Spinal cord (tissue), 10 donors: ENCODE measurements at places on chromosomes 2 and 18. TPM values are rescaled to one million over a fixed set of nuclear protein-coding genes. Genes with fewer than 3 reads are reported as not detected.

GRCh38 chr2:102181919-102182635 lies 4.7 kb upstream of the IL1RL2 start:
- no peaks in the 10 kb centered on the region for H3K36me3 ChIP-seq
- H3K27me3 ChIP-seq: peaks cover 12% of the 10 kb centered on the region
- H3K4me1 ChIP-seq: peaks cover 5% of the 10 kb centered on the region
- H3K4me3 ChIP-seq: no peak overlapping the region

DNA sequence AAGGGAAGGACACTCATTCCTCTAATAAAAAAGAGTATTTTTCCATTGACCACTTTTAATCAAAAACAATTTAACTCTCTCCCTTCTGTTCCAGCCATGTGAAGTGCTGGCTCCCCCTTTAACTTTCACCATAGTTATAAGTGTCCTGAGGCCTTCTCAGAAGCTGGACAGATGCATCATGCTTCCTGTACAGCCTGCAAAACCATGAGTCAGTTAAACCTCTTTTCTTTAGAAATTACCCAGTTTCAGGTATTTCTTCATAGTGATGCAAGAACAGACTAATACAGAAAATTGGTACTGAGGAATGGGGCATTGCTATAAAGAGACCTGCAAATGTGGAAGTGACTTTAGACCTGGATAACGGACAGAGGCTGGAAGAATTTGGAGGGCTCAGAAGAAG lies 643.6 kb upstream of the DDX18 start:
- no peaks in the 10 kb centered on the region for H3K4me1 ChIP-seq
- H3K27ac ChIP-seq: no peak overlapping the region
- H3K36me3 ChIP-seq: no peaks in the 10 kb centered on the region
- DNase-seq: no peak
- H3K27me3 ChIP-seq: no peaks in the 10 kb centered on the region
- H3K4me3 ChIP-seq: no peak overlapping the region

- H3K4me1 ChIP-seq: no peaks in the 10 kb centered on the region
- no peak for DNase-seq
- H3K27me3 ChIP-seq: no peaks in the 10 kb centered on the region
- no peak overlapping the region for H3K27ac ChIP-seq
- H3K4me3 ChIP-seq: no peak overlapping the region
Observed at GRCh38 chr2:47697000-47697601, 85.8 kb upstream of the MSH6 start.

DNA sequence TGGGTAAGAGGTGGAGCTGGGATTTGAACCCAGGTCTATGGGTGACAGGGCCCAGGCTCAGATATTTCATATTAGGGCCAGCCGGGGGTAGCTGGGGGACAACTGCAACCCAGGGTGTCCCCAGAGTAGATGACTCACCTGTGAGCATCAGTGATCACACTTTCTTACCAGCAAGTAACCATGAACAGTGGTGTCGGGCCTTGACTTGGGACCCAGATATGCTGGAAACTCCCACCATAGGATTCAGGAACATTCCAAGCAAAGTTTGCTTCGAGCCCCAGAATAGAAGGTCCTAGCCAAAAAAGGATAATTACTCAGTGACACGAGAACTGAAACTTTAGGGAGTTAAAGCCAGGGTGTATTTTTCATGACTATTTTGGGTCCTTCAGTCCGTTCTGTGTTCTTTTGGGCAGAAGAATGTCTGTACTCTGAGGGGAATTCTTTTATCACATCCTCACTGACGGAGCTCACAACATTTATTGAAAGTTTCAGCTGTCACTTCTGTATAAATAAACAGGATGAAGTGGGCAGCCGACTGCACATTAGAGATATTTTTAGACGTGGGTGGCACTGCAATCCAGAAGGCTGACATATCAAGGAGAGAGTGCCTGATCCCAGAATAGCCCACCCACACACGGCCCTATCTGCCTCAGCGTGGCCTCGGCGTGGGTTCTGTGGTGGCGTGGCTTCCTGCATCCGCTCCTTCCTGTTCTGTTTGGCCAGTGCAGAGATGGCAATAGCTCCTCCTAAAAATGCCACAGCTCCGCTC lies 45.6 kb downstream of the RAMP1 start:
- no peaks in the 10 kb centered on the region for H3K27me3 ChIP-seq
- peaks cover 22% of the 10 kb centered on the region for H3K36me3 ChIP-seq
- no peaks in the 10 kb centered on the region for H3K4me1 ChIP-seq
- no peak overlapping the region for H3K27ac ChIP-seq

- no peaks in the 10 kb centered on the region for H3K4me1 ChIP-seq
- no peaks in the 10 kb centered on the region for H3K27me3 ChIP-seq
- no peak for DNase-seq
- H3K36me3 ChIP-seq: no peaks in the 10 kb centered on the region
Observed at GRCh38 chr2:68152681-68153347, 4.9 kb upstream of the PNO1 start.

DNA sequence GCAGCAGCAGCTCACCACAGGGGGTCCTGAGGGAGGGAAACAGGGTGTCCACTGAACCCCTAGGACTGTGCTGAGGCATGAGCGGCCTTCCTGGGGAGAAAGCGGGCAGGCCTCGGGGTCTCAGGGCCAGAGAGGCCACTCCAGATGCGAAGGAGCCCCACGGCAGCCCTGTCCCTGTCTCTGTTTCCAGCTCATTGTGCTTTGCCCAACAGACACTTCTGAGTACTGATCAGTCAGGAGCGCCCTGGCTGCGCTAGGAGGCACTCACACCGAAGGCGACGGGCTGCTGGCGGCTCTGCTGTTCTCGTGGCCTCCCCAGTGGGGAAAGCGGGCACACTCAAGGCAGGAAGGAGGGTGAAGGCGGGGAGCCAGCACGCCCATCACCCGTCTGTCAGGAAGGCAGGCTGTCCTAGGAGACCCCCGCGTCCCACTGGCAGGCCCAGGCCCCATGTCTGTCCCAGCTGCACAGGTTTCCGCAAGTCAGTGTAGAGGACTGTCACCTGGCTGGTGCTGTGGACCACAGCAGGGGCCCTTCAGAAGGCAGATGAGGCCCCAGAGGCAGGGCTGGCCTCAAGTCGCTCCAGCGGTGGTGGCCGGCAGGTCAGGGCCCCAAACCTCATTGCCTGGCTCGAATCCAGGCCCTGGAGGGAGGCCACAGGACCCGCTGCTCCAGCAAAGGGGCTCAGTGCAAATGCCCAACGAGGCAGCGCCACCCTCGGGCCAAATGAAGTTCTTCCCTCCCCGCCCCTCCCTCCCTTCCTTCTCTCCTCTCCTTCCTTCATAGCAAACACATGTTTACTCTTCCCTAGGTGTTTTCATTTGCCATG lies 6.8 kb downstream of the ESPNL start:
- no peak for DNase-seq
- H3K27me3 ChIP-seq: no peaks in the 10 kb centered on the region
- no peak overlapping the region for H3K27ac ChIP-seq
- H3K4me3 ChIP-seq: no peak overlapping the region

GRCh38 chr2:238176613-238177012 lies 17.8 kb downstream of the ERFE start:
- DNase-seq: no peak
- no peaks in the 10 kb centered on the region for H3K4me1 ChIP-seq
- no peak overlapping the region for H3K4me3 ChIP-seq
- H3K27me3 ChIP-seq: no peaks in the 10 kb centered on the region
- peaks cover 65% of the 10 kb centered on the region for H3K36me3 ChIP-seq

GRCh38 chr2:48587560-48587959 lies 30.1 kb upstream of the GTF2A1L start:
- H3K27ac ChIP-seq: no peak overlapping the region
- H3K4me3 ChIP-seq: no peak overlapping the region
- H3K27me3 ChIP-seq: no peaks in the 10 kb centered on the region

DNA sequence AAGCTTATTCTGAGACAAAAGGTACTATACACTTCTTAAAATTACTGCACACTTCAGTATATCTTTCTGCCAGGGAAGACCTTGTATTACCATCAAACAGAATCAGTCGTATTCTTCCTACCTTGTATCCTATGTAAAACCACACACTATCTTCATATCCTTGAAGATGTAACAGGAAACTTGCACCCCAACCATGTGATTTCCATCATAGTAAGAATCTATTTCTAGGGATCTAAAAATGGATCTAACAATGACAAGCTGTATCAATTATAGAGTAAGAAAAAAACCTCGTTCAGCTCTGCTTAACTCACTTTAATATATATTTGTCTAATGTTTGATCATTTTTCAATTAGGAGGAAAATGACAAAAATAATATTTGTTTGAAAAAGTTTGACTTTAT lies 60.2 kb downstream of the WDR75 start:
- no peak for DNase-seq
- no peak overlapping the region for H3K4me3 ChIP-seq
- no peaks in the 10 kb centered on the region for H3K27me3 ChIP-seq
- no peaks in the 10 kb centered on the region for H3K36me3 ChIP-seq
- no peak overlapping the region for H3K27ac ChIP-seq

- no peaks in the 10 kb centered on the region for H3K4me1 ChIP-seq
- no peak for DNase-seq
- H3K36me3 ChIP-seq: no peaks in the 10 kb centered on the region
- no peak overlapping the region for H3K4me3 ChIP-seq
Observed at GRCh38 chr18:60469387-60470100, 97.0 kb upstream of the MC4R start.

DNA sequence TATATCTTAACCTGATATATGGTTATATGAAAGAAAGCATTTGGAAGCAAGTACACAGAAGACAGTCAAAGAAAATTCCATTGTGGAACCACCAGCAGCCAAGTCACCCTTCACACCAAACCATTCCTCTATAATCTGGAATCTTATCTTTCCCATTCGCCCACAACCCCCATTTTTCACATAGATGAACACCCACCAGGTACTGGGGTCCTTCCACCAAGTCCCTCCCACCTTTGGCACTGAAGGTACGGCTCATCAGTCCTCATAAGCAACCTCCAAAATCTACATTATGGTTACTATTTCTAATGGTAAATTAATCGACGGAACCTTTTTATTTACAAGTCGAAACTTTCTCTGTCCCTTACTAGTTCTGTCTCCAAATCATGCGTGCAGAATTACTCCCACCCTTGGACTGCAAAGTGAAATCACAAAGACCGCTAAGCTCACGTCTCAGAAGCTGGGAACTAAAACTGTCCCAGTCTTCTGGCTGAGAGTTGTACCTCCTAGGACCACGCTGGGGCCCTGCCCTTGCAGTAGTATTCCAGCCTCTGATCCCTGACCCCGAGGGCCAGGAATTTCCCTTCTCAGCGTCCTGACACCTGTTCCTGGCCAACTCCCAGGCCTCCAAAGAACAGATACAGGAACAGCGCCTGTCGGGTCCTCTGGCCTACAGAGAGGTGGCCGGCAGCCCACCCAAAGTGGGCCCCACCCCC lies 702 bp downstream of the OLA1 start:
- H3K27ac ChIP-seq: peak overlapping the region; percentile 78
- H3K36me3 ChIP-seq: peaks cover 9% of the 10 kb centered on the region
- no peaks in the 10 kb centered on the region for H3K27me3 ChIP-seq
- peaks cover 15% of the 10 kb centered on the region for H3K4me1 ChIP-seq
- peak overlapping the region; percentile 60 for H3K4me3 ChIP-seq
- DNase-seq: peak; percentile 1

DNA sequence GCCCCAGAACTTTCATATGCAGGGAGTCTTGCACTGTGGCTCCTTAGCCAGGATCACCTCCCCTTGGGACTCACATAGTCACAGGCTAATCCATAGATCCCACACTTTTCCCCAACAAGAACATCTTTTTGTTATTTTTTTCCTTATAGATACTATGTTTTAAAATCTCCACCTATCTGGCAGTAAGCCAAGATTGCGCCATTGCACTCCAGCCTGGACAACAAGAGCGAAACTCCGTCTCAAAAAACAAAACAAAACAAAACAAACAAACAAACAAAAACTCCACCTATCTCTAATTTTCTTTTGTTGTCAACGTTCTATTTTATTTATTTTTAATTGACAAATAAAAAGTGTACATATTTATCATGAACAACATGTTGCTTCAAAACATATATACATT lies 141.7 kb downstream of the PDE11A start:
- no peak overlapping the region for H3K27ac ChIP-seq
- no peaks in the 10 kb centered on the region for H3K27me3 ChIP-seq

FBXO36 gene
- 10.6 TPM for total RNA-seq

ST8SIA3 gene
- total RNA-seq: 8.9 TPM

CNDP1 gene
- total RNA-seq: 2.4 TPM
